ENCODE measurements at places on chromosomes 5 and 9.

GRCh38 chr9:130597228-130597627 lies 17.9 kb downstream of the FUBP3 start:
- no peak for DNase-seq

- DNase-seq: no peak
These were observed 22.7 kb upstream of the UGCG start for GRCh38 chr9:111873901-111874300.

DNA sequence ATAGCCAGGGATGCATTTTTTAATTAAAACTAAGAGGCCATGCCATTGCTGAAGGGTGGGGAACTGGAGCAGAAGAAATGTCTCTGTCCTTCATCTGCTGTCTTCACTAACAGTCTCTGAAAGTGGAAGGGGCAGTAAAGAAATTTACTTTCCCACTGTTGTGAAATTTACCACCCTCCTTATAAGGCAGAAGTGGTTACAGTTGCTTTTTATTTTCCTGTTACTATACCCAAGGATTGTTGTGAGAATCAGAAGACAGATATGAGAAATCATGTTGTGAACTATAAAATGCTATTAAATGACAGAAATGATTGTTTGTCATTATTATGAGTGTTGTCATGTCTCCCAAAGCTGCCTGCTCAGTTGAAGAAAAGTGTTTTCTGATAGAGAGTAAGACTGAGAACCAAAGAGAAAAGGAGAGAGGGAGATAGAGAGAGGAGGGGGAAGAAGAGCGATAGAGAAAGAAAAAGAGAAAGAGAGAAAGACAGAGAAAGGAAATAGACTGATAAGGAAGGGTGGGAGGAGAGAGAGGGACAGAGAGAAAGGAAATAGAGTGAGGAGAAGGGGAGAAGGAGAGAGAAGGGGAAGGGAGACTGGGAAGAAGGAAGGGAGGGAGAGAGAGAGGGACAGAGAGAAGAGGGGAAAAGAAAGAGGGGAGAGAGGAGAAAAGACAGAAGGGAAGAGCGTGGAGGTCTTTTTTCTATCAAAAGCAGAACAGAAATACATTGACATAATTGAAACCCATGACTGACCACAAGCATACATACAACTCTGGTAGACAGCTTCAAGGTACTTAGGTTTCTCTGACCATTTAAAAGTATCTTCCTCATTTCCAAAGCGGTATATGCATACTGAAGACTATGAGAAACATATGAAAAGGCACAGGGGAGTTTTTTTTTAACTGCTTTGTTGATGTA lies 22.5 kb downstream of the SEC61B start:
- no peak for DNase-seq

- DNase-seq: no peak
These were observed 66.9 kb downstream of the SLC44A1 start for GRCh38 chr9:105311306-105311705.

GRCh38 chr5:14724633-14725032 lies 60.1 kb downstream of the OTULIN start:
- DNase-seq: no peak

DNA sequence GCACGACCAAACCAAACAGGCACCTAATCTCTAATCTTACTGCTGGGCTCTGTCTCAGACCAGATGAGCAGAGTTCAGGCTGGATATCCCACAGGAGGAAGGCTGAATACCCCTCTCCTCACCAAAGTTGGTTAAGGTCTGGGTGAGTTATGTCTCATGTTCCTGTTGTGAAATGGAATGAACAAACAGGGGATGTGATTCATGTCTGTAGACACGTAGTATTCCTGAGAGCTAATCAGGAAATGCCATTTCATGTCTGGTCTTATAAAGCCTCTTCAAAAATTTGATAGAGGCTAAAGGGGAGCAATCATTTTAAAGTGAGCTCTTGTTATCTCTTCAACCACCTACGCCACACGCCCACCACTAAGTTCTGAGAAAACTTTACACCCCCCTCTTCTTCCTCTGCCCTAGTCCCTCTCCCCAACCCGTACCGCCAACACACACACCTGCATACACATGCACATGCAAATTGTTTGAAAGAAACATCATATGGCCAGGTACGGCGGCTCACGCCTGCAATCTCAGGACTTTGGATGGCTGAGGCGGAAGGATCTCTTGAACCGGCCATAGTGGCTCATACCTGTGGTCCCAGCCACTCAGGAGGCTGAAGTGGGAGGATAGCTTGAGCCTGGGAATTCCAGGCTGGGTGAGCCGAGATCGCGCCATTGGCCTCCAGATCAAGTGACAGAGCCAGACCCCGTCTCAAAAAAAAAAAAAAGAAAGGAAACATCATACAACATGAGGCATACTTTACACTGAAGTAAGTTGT lies 69.8 kb upstream of the RAI14 start:
- no peak for DNase-seq

DNA sequence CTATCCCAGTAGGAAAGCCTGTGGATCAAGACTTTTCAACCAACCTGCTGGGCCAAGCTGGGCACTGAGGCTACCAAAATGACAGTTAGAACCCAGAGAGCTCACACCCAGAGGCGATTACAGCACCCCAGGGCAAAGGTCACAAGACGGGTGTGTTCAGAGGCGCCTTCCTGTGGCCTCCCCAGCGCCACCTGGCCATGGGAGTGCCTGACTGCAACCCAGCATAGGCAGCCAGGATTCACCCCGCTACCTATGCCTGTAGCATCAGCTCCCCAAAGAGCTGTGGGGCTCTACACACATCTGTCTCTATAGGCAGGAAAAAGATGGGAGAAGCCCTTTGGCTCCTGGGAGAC lies 33.5 kb downstream of the PDGFRB start:
- no peak for DNase-seq

- no peak for DNase-seq
These were observed 261.0 kb upstream of the CDH6 start for GRCh38 chr5:30932273-30933017.

GRCh38 chr5:126998895-126999570 lies 31.3 kb downstream of the MARCHF3 start:
- no peak for DNase-seq

GRCh38 chr5:178545176-178545575 lies 45.0 kb downstream of the COL23A1 start:
- no peak for DNase-seq

DNA sequence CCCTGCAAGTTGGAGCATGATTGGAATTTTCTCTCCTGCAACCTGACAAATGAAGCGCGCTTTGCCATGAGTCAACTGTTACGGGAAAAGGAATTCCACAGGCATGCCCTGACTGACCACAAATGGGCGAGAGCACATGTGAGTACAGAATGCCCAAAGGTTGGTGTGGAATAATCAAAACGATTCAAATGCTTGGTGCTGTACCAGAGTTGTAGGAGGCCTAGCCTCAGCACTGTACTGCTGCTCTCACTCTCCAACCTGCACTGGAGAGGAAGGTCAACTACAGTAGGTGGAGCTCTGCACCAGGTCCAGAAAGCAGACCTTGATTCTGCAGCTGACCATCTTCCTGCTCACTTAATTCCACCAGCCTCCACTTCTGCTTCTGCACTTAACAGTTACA lies 406.9 kb upstream of the ACTBL2 start:
- no peak for DNase-seq

DNA sequence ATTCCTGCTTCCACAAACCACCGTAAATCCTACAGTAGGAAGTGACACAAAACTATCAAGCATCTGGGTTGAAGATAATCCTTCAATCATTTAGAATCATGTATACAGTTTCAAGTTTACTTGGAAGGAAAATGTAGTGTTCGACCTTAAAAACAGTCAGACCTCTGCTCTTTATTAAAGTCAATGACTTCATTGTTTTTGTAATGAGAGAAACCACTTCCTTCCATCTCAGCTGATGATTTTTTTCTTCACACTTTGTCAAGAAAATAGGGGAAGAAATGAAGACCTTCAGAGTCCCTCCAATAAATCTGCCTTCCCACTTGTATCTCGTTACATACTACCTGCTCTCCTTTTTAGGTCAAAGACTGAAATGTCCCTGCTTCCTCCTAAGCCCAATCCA lies 30.1 kb downstream of the TUSC1 start:
- no peak for DNase-seq

GRCh38 chr5:67383451-67383850 lies 186.9 kb upstream of the CD180 start:
- DNase-seq: no peak

- no peak for DNase-seq
These were observed 45.9 kb downstream of the PKD2L2 start for GRCh38 chr5:137935190-137935589.

GRCh38 chr9:134562146-134562849 lies 79.3 kb upstream of the COL5A1 start:
- no peak for DNase-seq

Data from stimulated activated CD8-positive, alpha-beta memory T cell treated with anti-CD3 and anti-CD28 coated beads, Interleukin-7, amount 100 ng/mL, for 1 hour (primary cell).